NCI-H526 (cell line): ENCODE measurements at places on chromosomes 7 and 10.

DNA sequence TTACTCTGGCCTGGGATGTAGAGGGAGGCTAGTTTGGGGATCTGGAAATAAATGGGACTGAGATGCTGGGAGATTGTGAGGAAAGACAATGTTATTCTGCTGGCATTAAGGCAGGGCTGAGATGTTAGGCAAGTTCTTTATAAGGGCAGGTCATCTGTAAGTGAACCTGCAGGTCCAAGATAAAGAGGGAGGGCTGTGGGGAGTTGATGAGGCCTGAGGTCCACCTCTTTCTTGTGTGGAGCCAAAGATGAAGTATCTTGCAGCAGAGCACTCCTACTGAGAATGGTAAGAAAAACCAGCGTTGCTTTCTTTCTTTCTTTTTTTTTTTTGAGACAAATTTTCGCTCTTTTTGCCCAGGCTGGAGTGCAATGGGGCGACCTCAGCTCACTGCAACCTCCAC, 19.1 kb downstream of the CYCS start:
- DNase-seq = no peak

DNA sequence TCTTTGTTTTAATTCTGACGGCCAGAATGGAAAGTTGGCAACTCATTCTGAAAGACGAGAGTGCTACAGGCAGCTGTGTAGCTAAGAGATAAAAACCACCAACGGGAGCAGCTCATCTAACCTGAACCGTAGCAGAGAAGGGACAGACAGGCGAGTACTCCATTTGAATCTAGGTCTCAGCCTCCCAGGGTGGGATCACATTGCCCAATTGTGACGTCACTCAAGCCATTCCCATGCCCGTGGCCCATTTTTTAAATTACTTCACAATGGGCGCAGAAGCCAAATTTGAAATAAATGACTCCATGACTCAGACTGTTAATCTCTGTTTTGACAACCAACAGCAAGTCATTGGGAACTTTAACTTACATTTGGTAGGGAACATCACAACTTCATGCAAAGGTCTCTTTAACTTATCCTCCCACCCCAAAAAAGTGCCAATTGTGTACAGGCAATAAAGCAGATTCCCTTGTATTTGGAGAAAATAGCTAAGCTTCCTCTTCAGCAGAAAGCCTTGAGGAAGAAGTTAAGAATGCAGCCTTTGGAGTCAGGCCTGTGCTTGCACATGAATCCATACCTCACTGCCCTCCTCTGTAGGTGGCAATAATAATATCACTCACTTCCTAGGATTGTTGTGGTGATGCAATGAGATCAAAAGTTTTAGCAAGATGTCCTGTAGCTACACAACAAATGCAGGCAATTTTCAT, 93.2 kb upstream of the KIF5B start:
- no peak for DNase-seq

DNA sequence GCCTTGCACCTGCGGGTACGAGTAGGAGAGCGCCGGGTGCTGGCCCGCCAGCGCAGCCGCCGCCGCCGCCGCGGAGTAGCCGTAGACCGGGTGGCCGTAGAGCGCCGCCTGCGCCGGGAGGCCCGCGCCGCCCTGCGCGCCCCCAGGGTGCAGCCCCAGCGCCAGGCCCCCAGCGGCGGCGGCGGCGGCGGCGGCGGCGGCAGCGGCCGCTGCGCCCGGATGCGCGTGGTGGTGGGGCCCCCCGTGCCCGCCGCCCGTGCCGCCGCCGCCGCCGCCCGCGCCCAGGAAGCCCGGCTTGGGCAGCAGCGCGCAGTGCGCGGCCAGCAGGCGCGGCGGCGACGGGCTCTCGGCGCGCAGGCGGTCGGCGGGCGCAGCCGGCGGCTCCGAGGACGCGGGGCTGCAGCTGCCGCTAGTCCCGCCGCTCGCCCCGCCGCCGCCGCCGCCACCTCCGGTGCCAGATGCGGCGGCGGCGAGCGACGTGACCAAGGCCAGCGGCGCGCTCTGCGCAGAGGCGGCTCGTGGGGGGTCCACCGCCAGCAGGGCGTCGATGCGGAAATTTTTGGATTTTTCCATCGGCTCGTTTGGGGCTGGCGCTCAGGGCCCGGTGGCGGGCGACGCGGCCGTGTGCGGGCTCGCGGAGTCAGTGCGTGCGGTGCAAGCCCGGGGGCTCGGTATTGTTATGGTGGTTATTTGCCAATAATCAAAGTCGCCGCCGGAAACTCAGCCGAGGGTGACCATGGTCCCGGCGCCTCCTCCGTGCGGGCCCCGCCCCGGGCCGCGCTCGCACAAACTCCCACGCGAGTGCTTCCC, 480 bp downstream of the MNX1 start:
- DNase-seq = peak; percentile 72

DNA sequence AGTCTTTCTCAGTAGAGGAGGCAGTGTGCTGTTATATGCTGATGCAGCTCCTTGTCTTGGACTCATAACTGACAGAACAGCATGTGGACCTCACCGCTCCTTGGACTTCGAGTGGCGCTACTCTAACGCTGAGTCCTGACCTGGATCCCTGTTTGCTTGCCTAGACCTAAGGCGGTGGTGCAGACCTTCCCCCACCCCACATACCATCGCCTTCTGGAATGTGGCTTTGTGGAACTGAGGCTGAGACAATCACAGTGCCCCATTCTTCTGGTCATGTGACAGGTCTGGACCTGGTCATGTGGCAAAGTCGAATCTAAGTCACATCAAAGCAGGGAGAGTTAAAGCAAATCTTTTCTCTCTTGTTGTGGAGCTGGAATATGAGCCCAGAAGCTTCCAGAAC, 190.7 kb upstream of the MKI67 start:
- DNase-seq = no peak

- DNase-seq = no peak
These were observed 148.2 kb upstream of the LRRTM3 start for GRCh38 chr10:66777665-66778064.

GRCh38 chr7:70285187-70285586, 686.9 kb downstream of the AUTS2 start:
- DNase-seq = no peak

GRCh38 chr7:135773464-135773863, 24.9 kb upstream of the FAM180A start:
- DNase-seq = no peak

DNA sequence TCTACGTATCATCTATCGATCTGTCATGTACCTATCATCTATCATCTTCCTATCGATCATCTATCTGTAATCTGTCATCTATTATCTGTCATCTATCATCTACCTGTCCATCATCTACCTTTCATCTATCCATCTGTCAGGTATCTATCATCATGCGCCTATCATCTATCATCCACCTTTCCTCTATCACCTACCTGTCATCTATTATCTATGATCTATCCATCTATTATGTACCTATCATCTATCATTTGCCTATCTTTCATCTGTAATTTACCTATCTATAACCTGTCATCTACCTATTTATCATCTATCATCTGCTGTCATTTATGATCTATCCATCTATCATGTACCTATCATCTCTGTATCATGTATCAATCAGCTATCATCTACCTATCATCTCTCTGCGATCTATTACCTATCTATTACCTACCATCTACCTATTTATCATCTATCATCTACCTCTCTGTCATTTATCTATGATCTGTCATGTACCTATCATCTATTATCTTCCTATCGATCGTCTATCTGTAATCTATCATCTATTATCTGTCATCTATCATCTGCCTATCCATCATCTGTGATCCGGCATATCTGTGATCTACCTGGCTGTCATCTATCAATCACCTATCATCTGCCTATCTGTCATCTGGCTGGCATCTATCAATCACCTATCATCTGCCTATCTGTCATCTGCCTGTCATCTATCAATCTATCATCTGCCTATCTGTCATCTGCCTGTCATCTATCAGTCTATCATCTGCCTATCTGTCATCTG, 1.6 kb upstream of the VIPR2 start:
- no peak for DNase-seq

GRCh38 chr10:96541921-96542320, 28.2 kb upstream of the TLL2 start:
- DNase-seq = peak; percentile 36

DNA sequence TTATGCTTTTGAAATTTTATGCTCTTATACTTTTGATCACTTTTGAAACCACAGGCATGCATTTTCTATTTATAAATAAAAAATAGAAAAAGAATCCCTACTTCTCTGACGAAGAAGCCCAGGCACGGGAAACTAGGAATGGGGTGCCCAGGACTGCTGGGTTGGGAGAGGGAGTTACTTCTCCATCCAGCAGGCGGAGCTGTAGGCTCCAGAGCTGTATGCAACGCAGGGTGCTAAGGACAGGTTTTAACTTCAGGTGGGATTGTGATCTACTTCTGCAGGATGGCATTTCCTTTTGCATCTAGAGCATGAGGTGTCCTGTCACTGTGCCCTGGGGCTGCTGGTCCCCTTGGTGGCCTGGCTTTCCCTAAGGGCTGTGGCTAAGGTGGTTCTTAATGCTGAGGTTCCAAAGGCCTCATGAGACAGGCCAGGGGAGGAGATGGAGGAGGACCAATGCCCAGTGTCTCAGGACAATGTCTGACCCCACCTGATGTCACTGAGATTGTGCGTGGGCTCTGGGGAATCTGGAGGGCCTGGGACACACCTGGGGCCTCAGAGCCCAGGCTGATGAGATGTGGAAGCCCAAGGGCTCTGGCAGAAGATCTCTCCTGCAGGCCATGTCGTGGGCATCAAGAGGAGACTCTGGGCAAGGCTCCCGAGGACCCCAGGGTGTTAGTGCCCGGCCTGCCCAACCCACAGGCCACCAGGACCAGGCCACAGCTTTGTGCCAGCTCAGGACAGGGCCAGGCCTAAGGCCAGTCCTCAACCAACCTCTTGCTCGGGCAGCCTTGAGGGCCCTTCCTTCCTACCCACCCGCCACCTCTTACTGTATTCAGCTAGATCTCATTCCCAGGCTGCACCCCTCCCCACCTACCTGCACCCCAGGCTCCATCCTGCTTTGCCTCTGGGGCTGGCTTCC, 507 bp downstream of the CCDC201 start:
- DNase-seq = no peak

DNA sequence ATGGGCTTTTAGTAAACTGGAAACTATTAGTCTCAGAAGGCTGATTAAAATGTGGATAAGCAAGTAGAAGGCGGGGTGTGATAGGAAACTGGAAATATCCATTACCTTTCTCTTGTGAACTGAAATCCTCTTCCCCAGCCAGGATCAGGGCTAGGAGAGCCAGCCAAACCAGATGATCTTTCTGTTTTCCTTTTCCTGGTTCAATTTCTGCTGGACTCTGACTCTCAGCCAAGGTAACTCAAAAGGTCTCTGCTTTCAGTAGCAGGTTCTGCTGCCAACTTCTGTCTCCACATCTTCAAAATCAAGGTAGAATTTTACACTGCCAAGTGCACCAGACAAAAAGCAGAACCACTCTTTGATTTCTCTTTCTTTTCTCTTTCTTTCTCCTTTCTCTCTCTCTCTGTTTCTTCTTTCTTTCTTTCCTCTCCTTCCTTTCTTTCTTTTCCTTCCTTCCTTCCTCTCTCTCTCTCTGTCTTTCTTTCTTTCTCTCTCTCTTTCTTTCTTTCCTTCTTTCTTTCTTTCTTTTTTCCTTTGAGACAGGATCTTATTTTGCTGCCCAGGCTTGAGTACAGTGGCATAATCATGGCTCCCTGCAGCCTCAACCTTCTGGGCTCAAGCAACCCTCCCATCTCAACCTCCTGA, 30.8 kb downstream of the OTUD1 start:
- DNase-seq = no peak
